ENCODE measurements at places on chromosomes 4 and X. TPM values are rescaled to one million over a fixed set of nuclear protein-coding genes. Genes with fewer than 3 reads are reported as not detected.

GRCh38 chr4:180304321-180304720 is 1938.9 kb upstream of the TENM3 start:
- H3K27me3 ChIP-seq: no peaks in the 10 kb centered on the region
- no peak overlapping the region for H3K4me3 ChIP-seq
- H3K36me3 ChIP-seq: no peaks in the 10 kb centered on the region

GRCh38 chr4:16337936-16338335 is 111.7 kb upstream of the TAPT1 start:
- DNase-seq: no peak
- no peaks in the 10 kb centered on the region for H3K4me1 ChIP-seq
- no peak overlapping the region for H3K4me3 ChIP-seq
- no peaks in the 10 kb centered on the region for H3K27me3 ChIP-seq
- no peaks in the 10 kb centered on the region for H3K36me3 ChIP-seq

GRCh38 chr4:155956461-155956860 is 2.8 kb upstream of the CTSO start:
- H3K4me3 ChIP-seq: no peak overlapping the region
- H3K4me1 ChIP-seq: peaks cover 7% of the 10 kb centered on the region
- DNase-seq: no peak
- H3K27ac ChIP-seq: no peak overlapping the region

The CENPI gene
- total RNA-seq: 16.1 TPM

The MTNR1A gene
- 1.3 TPM for total RNA-seq

DNA sequence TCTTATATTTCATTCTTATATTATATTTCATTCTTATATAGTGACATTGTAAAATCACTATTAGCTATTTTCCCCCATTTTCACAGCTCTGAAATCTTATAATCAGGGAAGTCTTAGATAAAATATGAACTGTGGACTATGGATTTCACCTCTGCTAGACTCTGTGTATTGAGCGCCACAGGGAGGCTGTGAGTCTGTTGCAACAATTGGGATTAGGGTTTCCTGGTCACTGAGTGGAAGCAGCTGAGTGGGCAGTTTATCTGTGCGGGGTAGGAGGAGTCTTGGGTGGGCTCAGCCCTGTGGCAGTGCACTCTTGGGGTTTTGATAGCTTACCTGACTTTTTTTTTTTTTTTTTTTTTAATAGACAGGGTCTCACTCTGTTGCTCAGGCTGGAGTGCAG is 249.5 kb downstream of the PTTG2 start:
- H3K27me3 ChIP-seq: no peaks in the 10 kb centered on the region
- no peak for DNase-seq
- H3K27ac ChIP-seq: no peak overlapping the region
- H3K4me1 ChIP-seq: no peaks in the 10 kb centered on the region
- no peaks in the 10 kb centered on the region for H3K36me3 ChIP-seq
- no peak overlapping the region for H3K4me3 ChIP-seq

- no peak for DNase-seq
- no peaks in the 10 kb centered on the region for H3K27me3 ChIP-seq
- no peaks in the 10 kb centered on the region for H3K4me1 ChIP-seq
- no peak overlapping the region for H3K4me3 ChIP-seq
- H3K27ac ChIP-seq: no peak overlapping the region
- H3K36me3 ChIP-seq: no peaks in the 10 kb centered on the region
Measured at GRCh38 chrX:39591099-39591498, 506.7 kb downstream of the BCOR start.

DNA sequence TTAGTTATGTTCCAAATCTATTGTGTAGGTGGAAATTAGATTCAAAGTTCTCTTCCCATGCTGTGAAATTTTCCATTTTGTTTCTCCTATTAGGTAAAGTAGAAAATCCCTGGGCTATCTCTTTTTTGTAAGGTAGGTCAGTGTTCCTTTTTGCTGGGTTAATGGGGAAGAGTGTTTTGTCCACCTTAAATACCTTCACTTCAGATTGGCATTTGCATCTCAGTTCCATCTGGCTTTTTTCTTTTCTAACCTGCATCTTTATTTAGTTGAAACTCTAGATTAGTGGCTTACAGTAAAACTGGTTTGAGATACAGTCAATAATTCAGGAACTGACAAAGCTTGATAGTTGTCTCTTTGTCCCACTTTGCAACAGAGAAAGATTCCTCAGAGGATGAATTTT is 1115.8 kb downstream of the PDHA2 start:
- no peaks in the 10 kb centered on the region for H3K27me3 ChIP-seq
- H3K27ac ChIP-seq: no peak overlapping the region
- H3K4me3 ChIP-seq: no peak overlapping the region
- no peaks in the 10 kb centered on the region for H3K4me1 ChIP-seq
- no peak for DNase-seq

DNA sequence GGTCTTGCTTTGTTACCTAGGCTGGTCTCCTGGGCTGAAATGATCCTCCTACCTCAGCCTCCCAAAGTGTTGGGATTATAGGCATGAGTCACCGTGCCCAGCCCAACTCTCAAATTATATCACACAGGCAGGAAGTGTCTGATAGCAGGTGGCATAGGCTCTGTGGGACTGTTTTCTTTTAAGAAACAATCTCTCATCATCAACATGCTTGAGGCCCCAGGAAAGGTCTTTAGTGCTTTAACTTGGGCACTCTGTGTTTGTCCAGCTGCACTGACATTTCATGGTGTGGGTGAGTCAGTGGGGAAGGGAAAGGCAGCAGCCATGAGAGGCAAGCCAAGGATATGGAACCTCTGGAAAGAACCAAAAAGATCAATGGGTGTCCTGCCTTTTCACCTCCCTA is 88.1 kb upstream of the TSPAN5 start:
- H3K4me3 ChIP-seq: no peak overlapping the region
- no peaks in the 10 kb centered on the region for H3K36me3 ChIP-seq
- no peaks in the 10 kb centered on the region for H3K27me3 ChIP-seq
- peak overlapping the region; percentile 68 for H3K27ac ChIP-seq

GRCh38 chrX:11609109-11609508 is 56.6 kb downstream of the ARHGAP6 start:
- H3K27me3 ChIP-seq: no peaks in the 10 kb centered on the region
- H3K36me3 ChIP-seq: no peaks in the 10 kb centered on the region
- H3K4me1 ChIP-seq: no peaks in the 10 kb centered on the region
- no peak overlapping the region for H3K4me3 ChIP-seq
- H3K27ac ChIP-seq: no peak overlapping the region

The TEX28 gene
- total RNA-seq: not detected

GRCh38 chr4:186724058-186724863 is 605 bp upstream of the FAT1 start:
- H3K4me3 ChIP-seq: peak overlapping the region; percentile 76
- no peaks in the 10 kb centered on the region for H3K4me1 ChIP-seq
- peak overlapping the region; percentile 92 for H3K27ac ChIP-seq
- no peaks in the 10 kb centered on the region for H3K36me3 ChIP-seq
- peak; percentile 50 for DNase-seq
- no peaks in the 10 kb centered on the region for H3K27me3 ChIP-seq

DNA sequence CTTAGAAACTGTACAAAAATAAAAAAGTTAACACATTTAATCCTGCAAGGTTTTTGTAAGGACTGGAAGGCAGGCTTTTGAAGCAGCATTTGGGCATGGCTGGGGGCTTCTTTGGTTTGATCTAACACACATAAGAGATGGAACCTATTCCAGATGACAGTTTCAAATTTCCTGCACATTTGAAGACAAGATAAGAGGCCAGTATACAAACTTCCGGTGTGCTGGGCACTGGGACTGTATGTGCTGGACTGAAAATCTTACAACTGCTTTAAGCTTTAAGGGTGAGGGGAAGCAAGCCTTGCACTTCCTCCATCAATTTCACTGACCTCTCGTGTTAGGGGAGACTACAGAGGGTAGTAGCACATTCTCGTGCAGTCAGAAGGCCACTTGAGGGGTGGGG is 122.9 kb downstream of the AMMECR1 start:
- no peak overlapping the region for H3K27ac ChIP-seq
- H3K36me3 ChIP-seq: no peaks in the 10 kb centered on the region
- no peaks in the 10 kb centered on the region for H3K27me3 ChIP-seq
- H3K4me1 ChIP-seq: no peaks in the 10 kb centered on the region

The BST1 gene
- total RNA-seq: 9.2 TPM

DNA sequence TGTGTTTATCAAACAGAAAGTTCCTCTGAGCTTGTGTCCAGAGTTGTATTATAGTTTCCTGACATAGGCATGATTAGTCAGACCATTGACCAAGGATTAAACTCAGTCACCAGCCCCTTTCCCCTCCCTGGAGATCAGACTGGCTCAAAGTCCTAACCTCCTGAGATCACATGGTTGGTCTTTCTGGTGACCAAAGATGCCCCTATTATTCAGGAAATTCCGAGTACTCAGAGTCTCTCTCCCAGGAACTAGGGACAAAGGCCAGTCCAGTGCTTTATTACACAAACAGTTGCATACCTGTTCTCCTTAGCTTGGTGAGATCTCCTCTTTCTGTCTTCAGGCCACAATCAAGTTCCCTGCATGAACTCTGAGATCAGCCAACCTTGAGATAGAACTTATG is 14.5 kb upstream of the ENPP6 start:
- H3K4me1 ChIP-seq: no peaks in the 10 kb centered on the region
- no peak for DNase-seq
- H3K27me3 ChIP-seq: no peaks in the 10 kb centered on the region
- no peak overlapping the region for H3K27ac ChIP-seq
- no peaks in the 10 kb centered on the region for H3K36me3 ChIP-seq

The ATP8A1 gene
- total RNA-seq: 19.1 TPM

The LAP3 gene
- 59.3 TPM for total RNA-seq

DNA sequence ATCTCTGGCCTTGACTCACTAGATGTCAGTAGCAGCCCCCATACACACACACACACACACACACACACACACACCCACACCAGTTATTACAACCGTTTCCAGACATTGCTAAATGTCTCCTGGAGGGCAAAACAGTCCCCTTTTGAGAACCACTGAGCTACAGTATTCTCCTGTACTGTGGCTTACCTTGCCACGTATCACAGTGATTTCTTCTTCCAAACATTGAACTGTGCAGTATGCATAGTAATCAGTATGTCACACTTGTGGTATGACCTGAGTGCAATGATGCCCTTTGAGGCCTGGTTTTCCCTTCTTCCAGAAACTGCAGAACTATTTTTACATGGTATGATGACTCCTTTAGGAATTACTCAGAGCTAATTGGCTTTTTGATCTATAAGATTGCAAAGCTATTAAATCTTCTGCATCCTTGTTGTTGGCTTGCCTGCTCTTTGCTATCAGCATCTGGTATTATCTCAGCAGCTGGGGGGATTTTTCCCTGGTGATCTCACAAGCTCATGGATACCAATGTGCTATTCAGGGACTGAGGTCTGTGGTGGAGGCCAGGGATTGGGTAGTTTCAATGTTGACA is 3.6 kb upstream of the THOC2 start:
- H3K27me3 ChIP-seq: no peaks in the 10 kb centered on the region
- no peak overlapping the region for H3K4me3 ChIP-seq
- DNase-seq: no peak
- H3K27ac ChIP-seq: no peak overlapping the region
- no peaks in the 10 kb centered on the region for H3K36me3 ChIP-seq

The ZAR1 gene
- not detected for total RNA-seq

The DMD gene
- total RNA-seq: 7.3 TPM

- no peak overlapping the region for H3K27ac ChIP-seq
- H3K27me3 ChIP-seq: no peaks in the 10 kb centered on the region
- no peaks in the 10 kb centered on the region for H3K4me1 ChIP-seq
- H3K36me3 ChIP-seq: no peaks in the 10 kb centered on the region
Measured at GRCh38 chr4:73523126-73523525, 41.6 kb downstream of the AFM start.

The HS3ST1 gene
- 7.6 TPM for total RNA-seq

The SPP1 gene
- 11.6 TPM for total RNA-seq

GRCh38 chr4:24796620-24797019 is 1.2 kb downstream of the SOD3 start:
- no peak overlapping the region for H3K4me3 ChIP-seq
- no peak for DNase-seq
- no peaks in the 10 kb centered on the region for H3K36me3 ChIP-seq
- H3K27me3 ChIP-seq: peaks cover 4% of the 10 kb centered on the region
- H3K4me1 ChIP-seq: peaks cover 3% of the 10 kb centered on the region

GRCh38 chr4:110501826-110502225 is 25.9 kb downstream of the ENPEP start:
- H3K4me3 ChIP-seq: no peak overlapping the region
- H3K4me1 ChIP-seq: no peaks in the 10 kb centered on the region
- H3K27ac ChIP-seq: no peak overlapping the region
- H3K36me3 ChIP-seq: no peaks in the 10 kb centered on the region
- DNase-seq: no peak

DNA sequence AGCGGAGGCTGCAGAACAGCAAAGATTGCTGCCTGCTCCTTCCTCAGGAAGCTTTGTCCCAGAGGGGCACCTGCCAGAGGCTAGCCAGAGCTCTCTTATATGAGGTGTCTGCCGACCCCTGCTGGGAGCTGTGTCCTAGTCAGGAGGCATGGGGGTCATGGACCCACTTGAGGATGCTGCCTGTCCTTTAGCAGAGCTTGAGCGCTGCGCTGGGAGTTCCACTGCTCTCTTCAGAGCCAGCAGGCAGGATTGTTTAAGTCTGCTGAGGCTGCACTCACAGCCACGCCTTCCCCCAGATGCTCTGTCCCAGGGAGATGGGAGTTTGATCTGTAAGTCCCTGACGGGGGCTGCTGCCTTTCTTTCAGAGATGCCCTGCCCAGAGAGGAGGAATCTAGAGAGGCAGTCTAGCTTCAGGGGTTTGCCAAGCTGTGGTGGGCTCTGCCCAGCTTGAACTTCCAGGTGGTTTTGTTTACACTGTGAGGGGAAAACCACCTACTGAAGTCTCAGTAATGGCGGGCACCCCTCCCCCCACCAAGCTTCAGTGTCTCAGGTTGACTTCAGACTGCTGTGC is 10.9 kb downstream of the DCK start:
- H3K4me1 ChIP-seq: no peaks in the 10 kb centered on the region
- no peak overlapping the region for H3K4me3 ChIP-seq
- no peaks in the 10 kb centered on the region for H3K27me3 ChIP-seq
- H3K36me3 ChIP-seq: no peaks in the 10 kb centered on the region
- H3K27ac ChIP-seq: no peak overlapping the region

DNA sequence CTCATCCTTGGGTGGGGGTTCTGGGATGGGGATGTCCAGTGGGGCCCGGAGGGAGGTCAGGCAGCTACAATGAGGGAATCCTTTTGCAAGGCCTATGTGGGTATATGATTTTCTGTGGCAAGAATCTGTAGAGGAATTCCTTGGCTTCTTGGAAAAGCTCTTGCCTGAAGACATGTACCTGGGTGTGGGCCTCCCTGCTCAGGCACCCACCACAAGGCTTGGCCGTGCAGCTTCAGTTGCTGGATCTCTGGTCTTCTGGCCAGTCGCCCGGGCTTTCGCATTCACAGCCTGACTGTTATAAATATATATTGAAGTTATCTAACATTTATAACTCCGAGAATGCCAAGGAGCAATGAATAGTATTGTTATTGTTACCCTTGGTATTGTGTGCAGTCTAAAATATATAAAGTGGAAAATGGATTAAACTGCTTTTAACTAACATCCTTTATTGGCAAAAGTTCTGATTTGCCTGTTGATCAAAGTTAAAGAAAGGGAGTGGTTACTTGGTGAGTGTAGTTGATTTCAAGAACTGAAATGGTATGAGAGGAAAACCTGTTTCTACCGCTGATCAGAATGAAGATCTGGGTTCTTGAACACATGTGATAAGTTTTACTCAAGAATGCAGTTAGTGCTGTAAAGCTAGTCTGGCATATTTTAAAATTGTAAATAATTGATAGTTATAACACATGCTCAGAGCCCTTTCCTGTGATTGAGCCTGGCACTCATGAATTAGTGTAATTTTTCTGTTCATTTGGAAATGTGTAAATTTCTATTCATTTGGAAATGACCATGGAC is 36.0 kb downstream of the PTTG2 start:
- no peak for DNase-seq
- H3K27ac ChIP-seq: no peak overlapping the region
- H3K4me1 ChIP-seq: peaks cover 3% of the 10 kb centered on the region
- H3K36me3 ChIP-seq: no peaks in the 10 kb centered on the region
- H3K27me3 ChIP-seq: no peaks in the 10 kb centered on the region
